ENCODE measurements at places on chromosomes 2 and 18.
A peak's percentile ranks its signal among the peaks of the same experiment; 100 is the strongest.

- DNase-seq: no peak
Observed at GRCh38 chr18:58266291-58266690, 222.3 kb downstream of the NEDD4L start.

- peak; percentile 97 for DNase-seq
Observed at GRCh38 chr18:9474983-9475642, at the start of gene RALBP1. RALBP1 (plus strand) TSS chr18:9475513; CDS start chr18:9513046, 37,533 bp downstream.

DNA sequence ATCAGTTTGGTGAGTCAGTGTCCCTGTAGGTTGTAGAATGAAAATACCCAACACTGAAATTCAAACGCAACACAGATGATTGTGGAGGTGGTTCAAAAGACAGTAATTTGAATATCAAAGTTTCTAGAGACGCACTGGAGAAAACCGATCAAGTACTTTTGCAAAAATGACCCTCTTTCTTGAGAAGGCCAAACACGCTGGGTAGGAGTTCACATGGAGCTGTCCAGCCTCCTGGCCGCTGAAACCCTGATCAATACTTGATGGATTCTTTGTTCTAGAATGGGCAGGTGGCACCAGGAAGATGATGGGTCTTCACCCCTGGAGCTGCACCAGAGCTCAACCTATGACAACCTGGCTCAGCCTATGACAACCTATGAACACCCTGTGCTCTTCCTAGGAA lies 39.7 kb upstream of the UBE2F start:
- no peak for DNase-seq

- DNase-seq: no peak
Observed at GRCh38 chr18:37539236-37539635, 26.4 kb downstream of the CELF4 start.

GRCh38 chr2:216918088-216918680 lies 58.3 kb upstream of the TNP1 start:
- no peak for DNase-seq

All from central memory CD4-positive, alpha-beta T cell (primary cell).